Right lung (tissue), 10 donors: ENCODE measurements at places on chromosomes 2 and 18. TPM values are rescaled to one million over a fixed set of nuclear protein-coding genes. Genes with fewer than 3 reads are reported as not detected.

DNA sequence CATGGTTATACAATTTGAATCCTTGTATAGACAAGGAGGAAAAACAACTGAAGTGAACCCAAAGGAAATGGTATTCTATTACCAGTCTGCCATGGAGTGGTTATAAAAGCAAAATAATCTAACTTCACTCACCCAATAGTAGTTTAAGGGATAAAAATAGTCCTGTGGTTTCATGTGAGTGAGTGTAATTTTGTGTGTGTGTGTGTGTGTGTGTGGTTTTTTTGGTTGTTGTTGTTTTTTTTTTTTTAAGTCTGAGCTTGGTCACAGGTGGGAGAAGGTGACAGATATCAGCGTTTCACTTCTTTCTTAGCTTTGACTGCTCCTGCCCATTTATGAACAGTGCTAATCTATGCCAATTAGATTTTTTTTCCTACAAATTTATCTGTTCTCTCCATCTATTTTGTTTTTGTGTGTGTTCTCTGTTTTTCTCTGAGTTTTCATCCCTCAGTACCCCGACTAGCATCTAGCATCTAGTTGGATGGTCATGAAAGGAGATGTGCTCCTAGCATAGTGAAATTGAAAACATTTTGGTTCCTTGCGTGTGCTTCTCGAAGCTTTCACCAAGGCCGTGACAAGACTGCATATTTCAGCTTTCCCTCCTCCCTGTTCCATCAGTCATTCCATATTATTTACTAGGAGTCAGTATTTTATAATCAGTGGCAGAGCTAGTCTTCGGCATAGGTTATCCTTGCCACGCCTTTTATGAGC, 200.1 kb upstream of the DTNA start:
- no peak for DNase-seq

GRCh38 chr2:239535413-239536144, 134.8 kb upstream of the HDAC4 start:
- DNase-seq: no peak

Gene PLEKHH2
- polyA plus RNA-seq: 246 TPM

Gene CNDP1
- 0.47 TPM for polyA plus RNA-seq

- DNase-seq: no peak
Measured at GRCh38 chr2:232300894-232301387, 77.6 kb upstream of the ALPP start.
